ENCODE measurements at places on chromosomes 16 and 17. TPM values are rescaled to one million over a fixed set of nuclear protein-coding genes. Genes with fewer than 3 reads are reported as not detected.

Gene KRT27
- not detected for total RNA-seq

Gene IGFBP4
- total RNA-seq: 85.6 TPM

Gene RAB26
- not detected for total RNA-seq

Gene SMTNL2
- not detected for total RNA-seq

Gene NPIPA5
- 22.3 TPM for total RNA-seq

Gene NLE1
- 21.3 TPM for total RNA-seq

Gene ST6GALNAC2
- total RNA-seq: not detected

Gene QRICH2
- 2.2 TPM for total RNA-seq

Gene KCNJ18
- total RNA-seq: not detected

Gene PDILT
- total RNA-seq: not detected

Gene UNC13D
- total RNA-seq: 170 TPM

Gene FOXL1
- not detected for total RNA-seq

Gene CDH1
- not detected for total RNA-seq

Measured in activated naive CD4-positive, alpha-beta T cell treated with anti-CD3 and anti-CD28 coated beads, Interleukin-2, amount 10 ng/mL, durations not matched to agents 5 hours and 36 hours (primary cell).